Large intestine (tissue), 12 donors: ENCODE measurements at places on chromosomes 5 and 9. TPM values are rescaled to one million over a fixed set of nuclear protein-coding genes. Genes with fewer than 3 reads are reported as not detected.
A peak's percentile ranks its signal among the peaks of the same experiment; 100 is the strongest.

GRCh38 chr5:15013654-15014463, 142.3 kb upstream of the ANKH start:
- peaks cover 4% of the 10 kb centered on the region for H3K4me1 ChIP-seq
- peak; percentile 44 for DNase-seq
- no peak overlapping the region for H3K4me3 ChIP-seq
- no peak overlapping the region for H3K27ac ChIP-seq
- no peaks in the 10 kb centered on the region for H3K36me3 ChIP-seq

- no peak overlapping the region for H3K27ac ChIP-seq
- peaks cover 2% of the 10 kb centered on the region for H3K4me1 ChIP-seq
- H3K27me3 ChIP-seq = no peaks in the 10 kb centered on the region
- H3K4me3 ChIP-seq = no peak overlapping the region
- H3K36me3 ChIP-seq = no peaks in the 10 kb centered on the region
- DNase-seq = peak; percentile 19
These were observed 236.2 kb upstream of the NFIL3 start for GRCh38 chr9:91659529-91660495.

GRCh38 chr9:102842423-102842822, 152.7 kb upstream of the CYLC2 start:
- H3K36me3 ChIP-seq = no peaks in the 10 kb centered on the region
- H3K4me1 ChIP-seq = peaks cover 32% of the 10 kb centered on the region
- H3K27me3 ChIP-seq = no peaks in the 10 kb centered on the region
- peak; percentile 65 for DNase-seq

Gene NME5
- 2.8 TPM for polyA plus RNA-seq
